ENCODE measurements at places on chromosomes 7 and 10. TPM values are rescaled to one million over a fixed set of nuclear protein-coding genes. Genes with fewer than 3 reads are reported as not detected.

- no peak for DNase-seq
Observed at GRCh38 chr10:28470873-28471651, 61.9 kb upstream of the WAC start.

Gene H2AZ2
- 539 TPM for total RNA-seq

DNA sequence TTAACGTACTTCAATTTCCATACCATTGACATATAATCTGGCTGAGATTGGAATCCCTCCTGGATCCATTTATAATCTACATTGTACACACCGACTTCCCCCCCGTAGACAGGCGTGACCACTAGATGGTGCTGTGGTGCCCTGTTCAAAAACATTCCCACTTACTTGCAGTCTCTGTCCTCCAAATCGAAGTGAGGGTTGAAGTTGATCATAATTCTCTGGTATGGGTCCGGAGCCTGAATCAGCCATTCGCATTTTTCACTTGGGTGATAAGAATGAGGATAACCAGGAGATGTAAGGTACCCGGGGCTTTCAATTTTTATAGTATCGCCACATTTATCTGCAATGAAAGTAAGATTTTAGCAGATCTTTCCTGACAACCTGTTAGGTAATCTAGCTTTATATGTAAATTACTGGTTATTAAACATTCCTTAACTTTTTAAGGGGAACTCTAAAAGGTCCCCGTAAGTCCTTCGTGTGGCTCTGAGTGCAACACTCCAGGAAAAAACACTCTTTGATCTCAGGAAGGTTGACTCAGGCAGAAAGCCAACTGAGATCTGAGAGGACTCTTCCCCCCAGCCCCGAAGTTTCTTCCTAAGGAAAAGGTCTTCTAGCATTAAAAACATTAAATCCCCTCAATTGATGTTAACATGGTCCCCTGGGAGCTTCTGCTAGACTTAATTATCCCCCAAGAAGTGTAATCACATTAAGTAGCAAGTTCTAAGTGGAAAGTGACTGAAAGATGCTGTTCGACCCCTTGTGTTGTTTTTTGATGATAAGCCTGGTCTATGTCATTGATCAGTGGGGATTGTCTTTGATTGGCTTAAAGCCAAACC is 3.7 kb downstream of the NRP1 start:
- DNase-seq, result peak; percentile 89

DNA sequence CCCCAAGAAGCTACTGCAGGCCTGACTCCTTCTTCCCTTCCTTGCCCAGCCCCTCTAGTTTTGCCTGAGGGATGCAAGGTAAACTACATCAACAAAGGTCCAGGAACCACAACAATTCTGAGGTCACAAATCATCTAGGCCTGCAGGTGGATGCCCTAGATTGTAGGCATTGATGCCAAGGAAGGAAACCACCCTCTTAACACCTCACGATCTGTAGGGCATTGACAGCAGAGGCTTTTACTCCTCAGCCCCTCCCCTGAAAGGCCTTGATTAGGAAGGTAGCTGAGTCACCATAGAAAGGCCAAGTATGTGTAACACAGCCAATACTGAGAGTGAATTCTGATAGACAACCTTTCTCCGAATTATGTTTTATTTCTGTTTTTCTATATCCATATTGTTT is 46.7 kb upstream of the FAM3C start:
- DNase-seq, result peak; percentile 43

Gene DLG5
- 24.9 TPM for total RNA-seq

- no peak for DNase-seq
Observed at GRCh38 chr7:70132226-70132851, 534.1 kb downstream of the AUTS2 start.

Gene CPEB3
- total RNA-seq, result 0.65 TPM

DNA sequence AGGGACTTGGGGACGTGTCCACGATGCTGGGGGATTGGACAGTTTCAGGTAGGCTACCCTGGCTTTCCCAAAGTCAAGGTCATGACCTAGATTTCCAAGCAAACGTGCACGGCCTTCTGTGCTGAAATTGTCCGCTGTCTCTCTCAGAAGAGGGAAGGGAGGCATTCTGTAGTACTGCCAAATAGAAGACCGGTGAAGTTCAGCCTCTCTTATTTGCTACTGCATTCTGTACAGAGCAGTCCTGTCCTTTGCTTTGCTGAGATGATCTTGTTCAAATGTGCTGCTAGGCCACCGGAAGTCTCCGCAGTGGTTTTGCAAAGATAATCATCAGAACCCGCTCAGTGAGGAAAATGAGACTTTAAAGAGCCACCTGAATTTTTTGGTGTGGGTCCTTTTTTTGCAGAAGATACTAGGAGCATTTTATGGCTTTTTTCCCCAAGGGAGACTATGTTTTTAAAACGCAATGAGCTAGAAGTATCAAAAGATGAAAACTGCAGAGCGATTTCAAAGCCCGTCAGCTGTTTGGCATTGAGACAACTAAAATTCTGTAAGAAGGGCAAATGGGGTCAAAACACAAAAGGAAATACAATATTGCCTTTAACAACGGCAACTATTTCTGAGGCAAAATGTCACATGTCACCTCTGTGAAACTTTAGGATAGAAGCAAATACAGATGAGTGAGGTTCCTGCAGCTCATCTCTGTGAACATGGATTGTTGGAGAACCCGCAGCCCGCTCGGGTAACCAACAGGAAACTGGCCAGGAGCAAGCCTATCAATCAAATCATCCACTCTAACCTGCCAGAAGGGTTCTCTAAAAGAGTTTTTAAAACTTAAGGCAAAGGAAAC is 1.3 kb upstream of the NMT2 start:
- DNase-seq, result no peak

DNA sequence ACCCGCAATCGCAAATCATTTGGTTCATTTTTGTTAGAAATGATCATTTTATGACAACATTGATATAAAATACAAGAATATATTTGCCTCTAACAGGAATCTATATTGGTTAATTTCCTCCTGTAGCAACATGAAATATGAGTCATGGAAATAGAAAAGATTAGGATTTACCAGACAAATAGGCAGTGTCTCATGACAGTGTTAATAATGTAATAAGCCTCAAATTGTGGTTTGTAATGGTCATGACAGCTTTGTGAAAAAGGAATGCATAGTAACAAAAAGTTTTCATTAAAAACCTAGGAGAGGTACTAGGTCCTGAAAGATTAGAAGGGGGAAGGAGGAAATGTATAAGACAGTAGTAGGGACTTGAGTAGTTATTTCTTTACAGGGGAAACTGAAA is 7.9 kb upstream of the SLK start:
- DNase-seq, result no peak

GRCh38 chr10:34236931-34237330 is 578.2 kb downstream of the PARD3 start:
- DNase-seq, result no peak

DNA sequence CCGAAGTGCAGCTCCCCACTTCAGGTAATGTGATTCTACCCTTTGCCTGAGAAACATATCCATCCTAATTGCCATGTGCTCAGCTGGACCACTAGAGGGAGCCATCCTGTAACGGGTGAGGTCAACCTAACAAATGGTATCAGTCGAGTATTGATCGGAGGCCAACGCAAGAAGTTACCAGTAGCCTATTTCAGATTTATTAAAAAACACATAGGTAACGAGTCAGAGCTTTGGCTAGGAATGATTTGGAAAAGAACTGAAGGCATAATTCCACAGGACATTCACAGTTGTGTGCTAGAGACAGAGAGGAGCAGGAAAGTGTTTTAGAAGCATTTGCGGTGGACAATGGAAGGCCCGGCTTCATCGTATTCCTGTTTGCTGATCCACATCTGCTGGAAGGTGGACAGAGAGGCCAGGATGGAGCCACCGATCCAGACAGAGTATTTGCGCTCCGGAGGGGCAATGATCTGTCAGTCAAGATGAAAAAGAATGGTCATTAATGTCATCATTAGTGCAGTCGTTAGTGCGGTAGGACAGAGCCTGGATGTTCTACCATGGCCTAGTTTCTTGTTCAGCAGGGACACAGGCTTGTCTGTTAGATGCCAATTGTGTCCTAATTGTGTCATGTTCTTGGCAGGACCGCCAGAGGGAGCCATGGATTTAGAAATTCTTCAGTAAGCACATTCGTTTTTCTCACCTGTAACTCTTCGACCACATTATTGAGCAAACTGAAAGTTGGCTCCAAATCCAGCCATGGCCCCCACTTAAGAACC is 17.5 kb downstream of the ACTA2 start:
- DNase-seq, result peak; percentile 87

DNA sequence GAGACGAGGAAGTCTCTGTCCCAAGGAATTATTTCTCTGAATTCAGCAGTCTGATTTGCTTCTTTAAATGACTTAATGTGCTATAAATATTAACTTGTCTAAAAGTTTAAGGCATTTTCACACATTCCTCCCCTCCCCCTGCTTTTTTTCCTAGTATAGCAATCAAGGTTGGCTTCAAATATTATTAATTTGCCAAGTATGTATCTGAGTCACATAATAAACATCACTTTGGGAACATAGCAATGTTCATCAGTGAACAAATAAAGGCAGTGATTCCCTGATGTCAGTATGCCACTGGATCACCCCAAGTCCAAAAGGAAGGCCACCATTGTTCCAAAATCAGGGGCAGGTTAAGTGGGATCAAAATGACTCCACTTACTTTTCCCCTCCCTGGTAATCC is 40.5 kb downstream of the PDE6C start:
- DNase-seq, result peak; percentile 9

Gene CALML5
- total RNA-seq, result 0.71 TPM

- DNase-seq, result no peak
Observed at GRCh38 chr10:111261081-111261615, 184.3 kb downstream of the ADRA2A start.

- DNase-seq, result no peak
Observed at GRCh38 chr10:68315582-68315981, 16.3 kb upstream of the HNRNPH3 start.

DNA sequence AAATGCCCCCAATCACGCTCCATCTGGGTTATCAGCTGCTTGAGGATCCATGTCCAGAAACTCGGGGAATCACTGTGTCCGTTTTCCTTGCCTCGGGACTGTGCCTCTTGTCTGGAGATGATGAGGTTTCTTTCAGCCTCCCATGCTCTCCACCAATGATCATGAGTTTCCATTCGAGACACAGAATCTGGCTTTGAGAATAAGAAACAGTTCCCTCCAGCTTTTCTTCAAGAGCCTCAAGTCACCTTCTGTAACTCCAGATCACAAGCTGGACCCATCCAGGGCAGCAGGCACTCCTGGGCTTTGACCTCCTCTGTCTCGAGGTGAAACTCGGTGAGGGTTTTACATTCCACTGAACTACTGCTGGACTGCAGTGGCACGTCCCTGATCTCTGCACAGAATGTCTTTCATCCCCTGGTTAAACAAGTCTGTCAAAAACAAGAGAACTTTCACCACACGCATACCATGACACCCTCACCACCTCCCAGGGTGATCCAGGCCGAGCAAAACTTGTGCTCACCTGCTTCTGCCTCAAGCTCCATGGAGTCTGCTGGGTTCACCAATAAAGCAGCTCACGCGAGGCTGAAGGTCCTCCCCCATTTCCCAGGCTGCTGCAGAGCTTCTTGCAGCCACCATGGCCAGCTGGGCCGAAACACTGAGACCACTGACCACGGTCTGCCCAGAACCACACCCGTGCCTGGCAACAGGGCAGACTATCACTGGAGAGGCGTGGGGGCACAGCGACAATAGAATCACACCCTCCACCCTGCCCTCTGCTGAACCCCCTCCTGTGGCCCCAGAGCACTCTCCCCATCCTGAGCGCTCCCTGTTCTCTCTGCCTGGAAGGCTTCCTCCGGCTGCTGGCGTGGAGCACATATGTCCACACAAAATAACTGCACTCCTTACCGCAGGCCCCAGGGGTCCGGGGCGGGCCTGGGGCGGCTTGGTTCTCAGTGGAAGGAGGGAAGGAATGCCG is 25.1 kb downstream of the MAT1A start:
- DNase-seq, result no peak

- DNase-seq, result peak; percentile 71
Observed at GRCh38 chr7:1156782-1157535, 3.0 kb downstream of the ZFAND2A start.

GRCh38 chr10:132978542-132978941 is 36.2 kb upstream of the CFAP46 start:
- no peak for DNase-seq

Gene ASIC3
- total RNA-seq, result 2.2 TPM

GRCh38 chr10:96973809-96974747 is 142.0 kb downstream of the LCOR start:
- peak; percentile 13 for DNase-seq

DNA sequence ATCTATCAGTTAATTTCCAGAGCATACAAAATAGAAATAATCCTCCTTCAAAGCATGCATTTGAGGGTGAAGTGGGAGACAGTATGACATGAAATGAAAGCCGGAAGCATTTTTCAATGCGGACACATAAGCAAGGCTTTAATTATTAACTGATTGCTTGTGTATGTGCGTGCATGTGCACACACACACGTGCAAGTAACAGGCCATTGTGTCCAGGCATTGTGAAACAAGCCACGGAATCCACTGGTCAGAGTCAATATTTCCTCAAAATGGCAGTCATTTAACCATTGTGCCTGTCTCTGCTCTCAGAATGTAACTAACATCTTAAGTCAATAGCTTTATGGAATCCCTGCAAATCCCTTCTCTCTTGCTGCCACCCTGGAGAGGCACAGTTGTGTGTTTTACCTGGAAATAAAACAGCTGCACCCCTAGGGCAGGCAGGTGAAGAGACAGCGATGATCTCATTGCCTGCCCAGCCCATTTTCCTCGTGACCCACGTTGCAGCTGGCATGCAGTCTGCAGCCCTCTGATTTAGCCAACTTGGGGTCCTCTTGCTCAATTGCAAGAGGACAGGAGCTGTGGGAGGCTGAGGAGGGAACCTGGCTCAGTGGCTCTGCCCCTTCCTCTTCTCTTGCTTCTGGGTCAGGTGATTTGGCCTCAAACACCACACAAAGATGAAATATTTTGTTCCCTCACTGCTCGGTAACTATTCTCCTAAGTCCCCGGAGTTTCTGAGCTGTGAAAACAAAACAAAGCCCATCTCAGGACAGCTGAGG is 500.9 kb upstream of the ZMIZ1 start:
- no peak for DNase-seq

DNA sequence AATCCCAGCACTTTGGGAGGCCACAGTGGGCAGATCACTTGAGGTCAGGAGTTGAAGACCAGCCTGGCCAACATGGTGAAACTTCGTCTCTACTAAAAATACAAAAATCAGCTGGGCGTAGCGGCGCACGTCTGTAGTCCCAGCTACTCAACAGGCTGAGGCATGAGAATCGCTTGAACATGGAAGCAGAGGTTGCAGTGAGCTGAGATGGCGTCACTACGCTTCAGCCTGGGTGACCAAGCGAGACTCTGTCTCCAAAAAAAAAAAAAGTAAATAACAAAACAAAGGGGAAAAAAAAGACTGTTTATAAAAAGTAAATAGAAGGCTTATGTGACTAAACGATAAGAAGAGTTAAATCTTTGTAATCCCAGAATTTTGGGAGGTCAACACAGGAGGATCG is 15.0 kb upstream of the DNMBP start:
- DNase-seq, result no peak

Gene RNF32
- 1.9 TPM for total RNA-seq

Gene GPR15LG
- total RNA-seq, result not detected

DNA sequence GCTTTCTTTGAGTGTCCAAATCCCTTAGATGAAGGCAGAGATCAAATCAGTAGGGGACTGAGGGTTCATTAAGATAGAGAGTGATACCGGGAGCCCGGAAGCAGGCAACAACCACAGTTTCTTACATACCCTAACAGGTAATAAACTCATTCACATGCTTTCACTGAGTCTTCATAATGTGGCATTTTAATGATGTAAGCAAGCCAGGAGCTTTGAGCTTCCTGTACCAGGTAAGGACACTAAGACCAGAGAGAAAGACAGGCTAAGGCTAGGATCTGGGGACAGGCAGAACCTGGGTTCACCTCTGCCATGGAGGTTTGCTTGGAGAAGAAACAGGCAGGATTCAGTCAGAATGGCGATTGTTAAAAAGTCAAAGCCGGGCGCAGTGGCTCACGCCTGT is 618.3 kb downstream of the GALNT17 start:
- no peak for DNase-seq

- DNase-seq, result no peak
Observed at GRCh38 chr7:37759526-37759925, 76.0 kb downstream of the GPR141 start.
